Bone marrow (tissue), 2 donors: ENCODE measurements at places on chromosomes 11 and 22.

DNA sequence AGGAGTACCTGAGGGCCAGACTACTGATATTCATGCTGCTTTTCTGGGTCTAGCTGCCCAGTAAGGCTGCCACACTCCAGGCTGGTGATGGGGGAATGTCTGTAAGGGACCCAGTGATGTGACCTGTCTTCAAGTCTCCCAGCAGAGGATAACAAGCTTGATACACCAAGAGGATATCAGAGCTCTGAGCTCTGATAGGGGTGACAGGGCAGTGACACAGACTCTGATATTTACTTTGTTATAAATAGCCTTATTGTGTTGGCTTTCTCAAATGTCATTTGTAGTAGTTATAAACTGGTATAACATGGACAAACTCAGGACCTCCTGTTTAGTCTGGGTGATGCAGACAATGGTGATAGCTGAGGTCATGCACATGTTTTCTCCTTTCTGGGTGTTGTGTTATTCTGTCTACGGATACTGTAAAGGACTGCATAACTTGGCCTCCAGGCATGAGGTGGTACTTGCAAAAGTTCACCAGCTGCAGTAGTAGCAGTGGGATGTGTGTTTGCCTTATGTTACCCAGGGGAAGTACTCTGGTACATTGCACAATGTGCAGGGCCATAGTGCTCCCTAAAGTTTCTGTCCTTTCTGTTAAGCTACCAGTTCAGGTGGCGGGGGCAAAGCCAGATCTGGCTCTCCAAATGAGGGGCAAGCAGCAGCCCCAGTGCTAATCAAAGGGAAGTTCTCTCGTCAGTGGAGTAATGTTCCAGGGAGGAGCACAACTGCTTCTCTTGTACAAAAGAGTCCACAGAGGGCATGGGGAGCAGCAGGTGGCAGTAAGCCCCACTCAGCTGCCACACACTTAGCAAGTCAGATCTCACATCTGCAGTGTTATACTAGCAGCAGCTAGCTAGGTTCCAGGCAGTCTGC, 812.2 kb downstream of the JRKL start:
- no peak for DNase-seq

GRCh38 chr11:132605825-132606570, 926.3 kb downstream of the OPCML start:
- no peak for DNase-seq

GRCh38 chr11:109264128-109264527, 157.9 kb upstream of the C11orf87 start:
- no peak for DNase-seq

- DNase-seq = no peak
Measured at GRCh38 chr11:102763440-102763839, 17.0 kb downstream of the MMP10 start.

DNA sequence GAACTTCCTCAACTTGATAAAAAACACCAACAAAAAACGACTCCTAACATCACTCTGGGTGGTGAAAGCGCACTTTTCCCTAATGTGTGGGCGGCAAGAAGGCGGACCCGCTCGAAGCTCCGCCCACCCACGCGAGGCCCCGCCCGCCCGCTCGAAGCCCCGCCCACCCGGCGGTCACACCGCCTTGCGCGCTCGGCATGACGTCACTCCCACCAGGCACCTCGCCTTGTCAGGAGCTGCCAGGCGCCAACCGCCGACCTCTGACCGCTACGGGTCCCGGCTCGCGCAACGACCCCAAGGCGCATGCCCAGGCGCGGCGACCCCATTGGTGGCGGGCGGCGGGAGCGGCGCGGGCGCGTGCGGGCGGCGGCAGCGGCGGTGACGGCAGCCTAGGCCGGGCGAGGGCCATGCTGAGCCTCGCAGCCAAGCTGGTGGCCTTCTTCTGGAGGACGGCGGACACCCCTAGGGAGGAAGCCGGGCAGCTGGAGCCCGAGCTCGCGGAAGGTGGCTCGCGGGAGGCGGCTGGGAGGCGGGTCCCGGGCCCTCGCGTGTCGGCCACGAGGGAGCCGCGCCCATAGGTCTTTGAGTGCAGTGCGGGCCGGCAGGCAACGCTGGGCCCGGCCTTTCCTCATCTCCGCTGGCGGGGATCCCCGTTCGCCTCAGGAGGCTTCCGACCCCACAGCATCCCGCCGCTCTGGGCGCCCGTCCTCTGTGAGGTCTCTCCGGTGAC, at the start of gene MOV10L1:
Gene MOV10L1 (plus strand): TSS at position 325 of the 730 bp plus-strand sequence. CDS start 83 bp downstream, at position 408.
- DNase-seq = no peak

DNA sequence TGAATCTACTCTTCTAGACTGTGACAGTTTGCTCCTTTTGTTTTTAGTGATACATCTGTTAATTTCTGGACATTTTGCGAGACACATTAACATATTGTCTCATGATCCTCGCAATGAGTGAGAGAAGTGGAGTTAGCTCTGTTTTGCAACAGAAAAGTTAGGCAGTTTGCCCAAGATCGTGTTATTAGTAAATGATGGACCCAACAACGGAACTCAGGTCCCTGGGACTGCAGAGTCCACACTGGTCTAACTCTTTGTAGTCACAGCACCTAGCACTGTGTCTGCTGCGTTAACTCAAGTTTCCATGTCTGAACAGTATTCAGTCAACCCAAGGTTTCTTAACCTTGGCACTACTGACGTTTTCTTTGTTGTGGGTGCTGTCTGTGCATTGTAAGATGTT, 3.2 kb downstream of the DEPDC7 start:
- DNase-seq = no peak

DNA sequence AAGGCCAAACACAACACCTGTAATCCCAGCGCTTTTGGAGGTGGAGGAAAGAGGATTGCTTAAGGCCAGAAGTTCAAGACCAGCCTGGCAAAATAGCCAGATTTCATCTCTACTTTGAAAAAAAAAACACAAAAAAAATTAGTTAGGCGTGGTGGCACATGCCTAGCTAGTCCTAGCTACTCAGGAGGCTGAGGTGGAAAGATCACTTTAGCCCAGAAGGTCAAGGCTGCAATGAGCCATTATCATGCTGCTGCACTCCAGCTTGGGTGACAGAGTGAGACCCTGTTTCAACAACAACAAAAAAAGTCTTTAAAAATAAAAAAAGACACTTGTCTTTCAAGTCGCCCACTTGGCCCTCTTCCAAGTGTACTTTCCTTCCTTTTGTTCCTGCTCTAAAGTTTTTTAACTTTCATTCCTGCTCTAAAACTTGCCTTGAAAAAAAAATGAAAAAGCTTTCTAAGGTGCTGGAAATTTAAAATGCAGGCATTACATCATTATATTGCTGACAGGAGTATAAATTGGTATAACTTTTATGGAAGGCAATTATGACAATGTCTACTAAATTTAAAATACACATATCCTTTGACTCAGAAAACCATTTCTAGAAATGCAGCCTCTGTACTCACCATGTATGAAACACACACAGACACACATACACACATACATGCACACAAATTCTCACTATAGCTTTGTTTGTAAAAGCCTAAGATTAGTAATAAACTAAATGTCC, 12.7 kb downstream of the LIPT2 start:
- no peak for DNase-seq
